EH (cell line): ENCODE measurements at places on chromosomes 16 and 17.

DNA sequence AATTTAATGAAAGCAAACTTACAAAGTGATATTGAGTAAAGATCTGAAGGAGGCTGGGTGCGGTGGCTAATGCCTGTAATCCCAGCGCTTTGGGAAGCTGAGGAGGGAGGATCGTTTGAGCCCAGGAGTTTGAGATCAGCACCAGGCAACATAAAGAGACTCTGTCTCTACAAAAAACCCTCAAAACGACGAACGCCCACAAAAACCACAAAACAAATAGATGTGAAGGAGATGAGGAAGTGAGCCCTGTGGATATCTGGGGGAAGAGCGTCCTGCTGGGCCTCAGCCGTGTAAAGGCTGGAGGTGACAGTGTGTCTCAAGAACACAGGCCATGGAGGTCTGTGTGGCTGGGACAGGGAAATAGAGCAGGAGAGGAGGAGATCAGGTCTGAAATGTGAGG, 68.8 kb downstream of the ITFG1 start:
- peak; percentile 16 for DNase-seq

GRCh38 chr16:8736123-8736668, 61.2 kb downstream of the TMEM186 start:
- DNase-seq = no peak

DNA sequence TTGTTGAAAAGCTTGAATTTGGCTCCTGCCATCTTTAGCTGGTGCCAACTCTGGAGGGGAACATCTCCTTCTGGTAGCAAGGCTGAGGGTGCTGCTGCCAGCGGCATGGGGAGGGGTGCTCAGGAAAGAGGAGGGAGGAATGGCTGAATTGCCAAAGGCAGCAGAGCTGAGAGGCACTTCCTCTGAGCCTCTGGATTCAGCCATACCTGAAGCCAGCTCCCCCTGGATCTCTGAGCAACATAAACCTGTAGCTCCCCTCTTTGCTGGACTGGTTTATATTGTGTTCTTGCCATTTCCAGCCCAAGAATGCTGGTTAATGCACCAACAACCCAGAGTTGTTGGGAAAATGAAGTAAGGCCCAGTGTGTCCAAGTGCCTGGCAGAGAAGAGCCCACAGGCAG, 7.4 kb downstream of the MEFV start:
- DNase-seq = no peak

DNA sequence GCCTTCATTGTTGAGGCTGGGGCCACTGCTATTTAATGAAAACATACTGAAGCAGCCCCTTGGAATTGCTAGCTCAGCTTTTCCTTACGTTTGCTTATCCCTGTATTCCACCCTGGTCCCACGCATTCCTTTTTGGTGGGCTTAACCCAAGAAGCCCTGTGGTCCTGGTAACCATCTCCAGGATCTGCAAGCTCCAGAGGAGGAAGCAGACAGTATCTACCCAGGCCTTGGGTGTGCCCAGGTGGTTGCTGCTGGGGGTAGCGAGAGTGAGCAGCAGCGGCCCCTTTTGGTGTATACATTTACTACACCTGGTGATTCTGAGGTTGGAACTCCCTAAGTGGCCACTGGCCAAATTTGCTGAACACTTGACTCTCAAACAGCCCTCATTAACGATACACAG, 97.7 kb downstream of the CBLN1 start:
- peak; percentile 5 for DNase-seq

DNA sequence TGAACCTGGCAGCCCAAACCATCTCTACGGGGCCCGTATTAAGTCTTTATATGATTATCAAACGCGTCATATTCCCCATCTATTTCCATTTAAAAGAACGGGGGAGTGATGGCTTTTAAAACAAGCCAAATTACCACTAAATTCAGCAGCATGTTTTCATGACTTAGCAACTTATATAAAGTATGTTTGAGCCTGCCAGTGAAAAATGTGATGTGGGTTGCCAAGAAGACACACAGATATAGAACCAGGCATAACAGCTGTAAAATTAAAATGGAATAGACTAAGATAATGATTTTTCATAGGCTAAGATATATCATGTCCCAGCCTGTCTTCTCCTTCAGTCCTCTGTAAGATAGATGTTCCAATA, 44.8 kb upstream of the HSBP1 start:
- no peak for DNase-seq

- DNase-seq = peak; percentile 52
These were observed 14.2 kb downstream of the ANKFY1 start for GRCh38 chr17:4249452-4250029.

DNA sequence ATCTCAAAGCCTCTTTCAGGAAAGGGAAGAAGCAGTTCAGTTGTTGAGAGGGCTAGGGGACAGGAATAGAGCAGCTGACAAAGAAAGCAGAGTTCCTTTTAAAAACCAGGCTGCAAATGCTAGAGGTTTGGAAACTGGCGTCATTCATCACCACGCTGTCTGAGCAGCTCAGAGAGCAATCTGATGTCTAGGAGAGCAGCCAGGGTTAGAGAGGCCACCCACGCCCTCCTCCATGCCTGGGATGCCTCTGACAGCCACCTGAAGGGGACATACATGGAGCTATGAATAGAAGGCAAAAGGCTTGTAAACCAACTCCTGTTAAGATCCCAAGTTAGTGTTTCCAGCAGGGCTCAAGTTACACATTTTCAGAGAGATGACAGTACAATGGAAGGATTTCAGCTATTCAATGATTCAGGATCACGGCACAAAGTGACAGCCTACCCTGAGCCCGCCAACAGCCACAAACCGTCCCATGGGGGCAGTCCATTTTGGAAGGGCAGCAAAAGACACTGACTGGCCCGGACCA, 12.4 kb downstream of the RAB5C start:
- peak; percentile 97 for DNase-seq

DNA sequence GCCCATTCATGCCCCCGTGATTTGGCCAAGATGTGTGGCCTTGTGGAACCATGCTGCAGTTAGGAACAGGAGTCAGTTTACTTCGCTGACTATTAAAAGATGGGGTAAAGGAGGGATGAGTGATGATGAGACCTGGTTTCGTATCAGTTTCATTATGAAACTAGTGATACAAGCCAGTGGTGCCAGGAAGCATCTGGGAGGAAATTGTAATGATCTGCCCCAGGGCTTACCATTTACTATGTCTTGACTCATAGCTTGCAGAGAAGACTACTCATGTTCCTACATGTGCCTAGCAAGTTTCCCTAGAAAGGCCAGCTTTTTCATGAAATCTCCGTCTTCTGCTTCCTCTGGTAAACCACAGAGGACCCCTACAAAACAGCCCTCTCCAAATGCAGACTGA, 23.2 kb downstream of the CDH3 start:
- DNase-seq = peak; percentile 83

- no peak for DNase-seq
These were observed 8.7 kb downstream of the CLUAP1 start for GRCh38 chr16:3509470-3509928.

DNA sequence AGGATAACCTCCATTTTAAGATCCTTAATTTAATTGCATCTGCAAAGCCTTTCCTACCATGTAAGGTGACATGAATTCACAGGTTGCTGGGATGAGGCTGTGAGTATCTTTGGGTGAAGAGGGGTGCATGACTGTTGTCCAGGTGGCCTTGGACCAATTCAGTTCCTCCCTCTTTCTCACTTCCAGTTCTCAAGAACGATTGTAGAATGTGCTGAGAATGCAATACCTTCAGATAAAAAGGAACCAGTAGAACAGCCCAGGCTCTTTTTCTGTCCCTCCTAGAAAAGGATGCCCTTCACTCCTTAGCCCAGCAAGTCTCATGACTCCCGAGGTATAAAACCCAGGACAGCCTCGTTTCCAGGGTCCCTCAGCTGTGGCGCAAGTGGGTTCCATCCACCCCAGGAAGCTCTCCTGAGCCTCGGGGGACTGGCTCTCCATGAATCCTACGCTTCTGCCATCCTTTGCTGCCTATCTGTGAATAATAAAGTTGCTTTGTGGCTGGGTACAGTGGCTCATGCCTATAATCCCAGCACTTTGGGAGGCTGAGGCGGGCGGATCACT, 61.6 kb upstream of the FA2H start:
- DNase-seq = no peak

DNA sequence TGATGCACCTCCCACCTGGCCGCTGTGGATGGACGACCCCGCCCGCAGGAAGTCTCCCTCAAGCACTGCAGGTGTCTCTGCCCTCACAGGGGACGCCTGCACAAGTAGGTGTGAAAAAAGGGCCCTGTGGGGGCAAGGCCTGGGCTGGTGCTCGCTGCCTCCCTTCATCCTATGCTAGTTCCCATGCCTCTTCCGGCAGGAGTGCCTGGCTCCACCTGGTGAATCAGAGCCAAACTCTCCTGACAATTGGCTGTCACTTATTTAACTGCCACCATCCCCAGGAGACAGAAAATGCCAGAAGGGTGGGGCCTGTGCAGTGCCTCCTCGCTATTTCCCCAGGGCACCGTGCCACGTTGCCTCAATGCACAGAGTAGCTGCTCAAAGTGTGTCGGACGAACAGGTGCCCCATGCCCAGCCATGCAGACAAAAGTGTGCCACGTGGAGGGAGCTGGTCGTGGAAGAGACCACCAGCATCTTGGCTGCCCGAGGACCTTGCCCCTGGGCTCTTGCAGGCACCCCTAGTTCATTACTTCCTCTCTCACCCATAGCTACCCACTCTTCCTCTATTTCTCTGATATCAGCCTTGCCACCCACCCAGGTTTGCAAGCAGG, 170.7 kb downstream of the SEC14L1 start:
- no peak for DNase-seq

- DNase-seq = peak; percentile 94
These were observed at the start of gene YPEL2 for GRCh38 chr17:59331129-59331928. TSS of gene YPEL2 (plus strand) at chr17:59331655. CDS start at chr17:59353410, 21,755 bp downstream.

- DNase-seq = no peak
These were observed 115.9 kb downstream of the PITPNC1 start for GRCh38 chr17:67492824-67493517.

GRCh38 chr17:45050481-45051059, 862 bp downstream of the DCAKD start:
- peak; percentile 37 for DNase-seq

DNA sequence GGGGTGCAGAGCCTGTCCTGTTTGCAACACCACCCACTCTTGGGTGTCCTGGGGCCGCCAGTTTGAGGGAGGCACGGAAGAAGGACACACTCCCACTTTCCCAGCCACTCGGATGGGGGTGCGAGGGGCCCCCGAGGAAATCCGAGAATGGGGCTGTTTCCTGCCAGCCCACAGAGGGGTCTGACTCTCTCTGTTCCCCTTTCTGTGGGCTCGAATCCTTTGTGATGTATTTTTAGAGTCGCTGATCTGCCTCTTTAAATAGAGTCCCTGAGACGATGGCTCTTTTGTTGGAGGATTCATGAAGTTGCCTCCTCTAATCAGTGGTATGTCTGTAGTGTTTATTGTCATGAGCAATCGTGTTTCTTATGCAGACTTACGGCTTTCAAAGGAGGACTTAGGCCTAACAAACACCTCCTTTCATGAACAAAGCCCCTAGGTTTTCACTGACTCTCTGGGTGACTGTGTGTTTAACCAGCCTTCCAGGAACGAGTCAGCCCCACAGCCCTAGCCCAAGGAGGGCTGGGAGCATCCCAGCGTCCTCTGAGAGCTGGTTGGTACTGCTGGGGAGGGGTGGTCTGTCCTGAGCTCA, 29.1 kb downstream of the CIBAR2 start:
- no peak for DNase-seq

DNA sequence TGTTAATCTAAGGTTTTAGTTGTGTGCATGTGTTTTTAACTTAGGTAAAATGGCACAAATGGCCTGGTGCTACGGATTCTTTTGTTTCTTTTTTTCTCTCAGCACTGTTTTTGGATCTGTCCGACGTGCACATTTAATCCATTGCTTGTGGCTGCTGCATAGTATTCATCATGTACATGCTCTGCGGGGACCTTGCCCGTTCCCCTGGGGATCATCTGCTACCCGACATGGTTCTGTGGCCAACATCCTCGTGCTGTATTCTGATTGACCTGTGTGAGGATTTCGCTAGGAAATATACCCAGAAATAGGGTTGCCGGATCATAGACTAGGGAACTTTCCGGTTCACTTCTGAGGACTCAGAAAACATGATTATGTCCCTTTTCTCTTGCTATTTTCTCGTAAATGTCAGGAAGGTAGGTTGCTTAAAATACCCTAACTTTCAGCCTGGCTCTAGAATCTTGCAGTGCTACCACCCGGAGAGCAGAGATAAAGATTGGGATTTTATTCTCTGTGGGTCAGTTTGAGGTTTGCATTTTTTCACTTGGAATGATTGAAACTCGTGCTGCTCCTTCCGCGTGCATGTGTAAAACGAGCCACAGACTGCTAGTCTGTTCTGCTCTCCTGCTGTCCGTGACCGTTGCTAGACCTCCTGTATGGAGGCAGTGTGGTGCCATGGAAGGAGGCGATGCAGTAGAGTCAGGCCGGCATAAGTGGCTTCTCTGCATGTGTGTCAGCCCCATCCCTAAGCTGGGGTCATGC, 42.9 kb downstream of the LDHD start:
- peak; percentile 19 for DNase-seq

- no peak for DNase-seq
These were observed 26.9 kb downstream of the ATAD5 start for GRCh38 chr17:30858556-30859250.

- DNase-seq = no peak
These were observed 58.6 kb downstream of the ENGASE start for GRCh38 chr17:79133214-79133613.

- no peak for DNase-seq
These were observed 147.9 kb downstream of the MAF start for GRCh38 chr16:79452671-79453070.

DNA sequence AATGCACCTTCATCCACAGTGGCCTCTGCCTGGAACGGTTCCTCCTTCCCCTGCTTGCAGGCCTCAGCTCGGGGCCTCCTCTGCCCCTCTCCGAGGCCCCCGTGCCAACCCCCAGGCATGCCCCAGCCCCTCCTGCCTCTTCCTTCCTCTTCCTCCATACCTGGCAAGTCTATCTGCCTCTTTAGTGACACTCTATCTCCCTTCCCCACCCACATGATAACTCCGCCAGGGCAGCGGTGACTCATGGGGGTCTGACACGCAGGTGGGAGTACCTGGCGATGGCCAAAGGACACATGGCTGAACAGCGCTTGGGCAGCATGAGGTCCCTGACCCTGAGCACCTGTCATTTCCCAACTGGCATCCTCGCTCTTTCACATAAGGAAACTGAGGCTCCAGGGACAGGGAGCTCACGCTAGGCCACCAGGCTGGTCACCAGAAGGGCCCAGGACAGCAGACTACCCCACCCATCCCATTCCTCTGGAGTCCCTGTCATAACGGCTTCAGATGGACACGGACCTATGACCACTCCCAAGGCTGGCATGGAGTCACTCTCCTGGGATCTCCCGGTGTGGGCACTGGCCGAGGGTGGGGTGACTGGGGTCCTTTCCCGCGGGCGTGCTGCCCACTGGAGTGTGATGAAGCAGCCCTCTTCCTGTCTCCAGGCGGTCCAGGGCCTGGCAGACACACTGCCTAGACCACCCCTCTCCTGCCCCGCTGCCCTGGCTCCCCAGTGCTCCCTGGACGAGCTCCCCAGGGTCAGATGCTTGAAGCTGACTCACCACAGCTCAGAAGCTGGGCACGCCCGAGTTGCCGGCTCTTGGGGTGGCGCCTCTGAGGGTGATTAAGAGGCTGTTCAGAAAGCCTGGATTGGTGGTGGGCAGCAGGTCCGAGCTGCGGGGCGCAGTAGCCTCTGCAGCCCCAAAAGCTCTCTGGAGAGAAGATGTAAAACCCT, 100.6 kb downstream of the ENGASE start:
- no peak for DNase-seq
